ENCODE measurements at places on chromosomes 7 and 10. TPM values are rescaled to one million over a fixed set of nuclear protein-coding genes. Genes with fewer than 3 reads are reported as not detected.

GNAT3 gene
- not detected for total RNA-seq

GFRA1 gene
- total RNA-seq, result 1.7 TPM

AZGP1 gene
- not detected for total RNA-seq

ICA1 gene
- 53.3 TPM for total RNA-seq

CALML3 gene
- total RNA-seq, result not detected

WNT16 gene
- 0.65 TPM for total RNA-seq

SPDYE9 gene
- not detected for total RNA-seq

PLAC9 gene
- total RNA-seq, result 8.8 TPM

Data from endodermal cell (in vitro differentiated cells).